Nucleus accumbens (tissue), 56 donors: ENCODE measurements at places on chromosomes 5 and 9.

DNA sequence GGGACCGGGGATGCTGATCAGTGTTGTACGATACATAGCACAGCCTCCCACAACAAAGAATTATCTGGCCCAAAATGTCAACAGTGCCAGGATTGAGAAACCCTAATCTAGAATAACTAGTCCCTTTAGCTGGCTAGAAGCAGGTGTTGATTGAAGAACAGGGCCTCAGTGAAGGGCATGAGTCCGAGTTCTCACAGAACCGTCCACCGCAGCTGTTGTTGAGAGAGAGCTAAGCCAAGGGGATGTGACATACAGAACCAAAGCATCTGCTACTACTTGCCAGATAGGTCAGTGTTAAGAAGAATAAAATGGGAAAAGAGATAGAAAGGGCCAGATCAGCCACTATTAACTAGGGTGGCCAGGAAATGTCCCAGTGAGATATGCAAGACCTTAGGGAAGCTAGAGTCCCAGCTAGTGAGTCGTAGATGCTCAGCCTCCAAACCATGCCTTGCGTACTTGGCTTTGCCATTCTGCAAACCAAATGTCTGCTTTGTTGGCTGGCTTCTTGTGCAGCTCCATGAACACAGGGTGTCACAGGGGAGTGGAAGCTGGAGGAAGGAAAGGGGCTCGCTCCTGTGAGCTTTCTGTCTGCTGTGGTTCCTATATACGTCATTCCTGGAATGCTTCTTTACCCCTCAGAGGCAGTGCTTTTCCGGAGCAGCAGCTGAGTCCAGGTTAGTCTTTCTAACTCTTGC, 68.9 kb downstream of the FBXO38 start:
- DNase-seq: no peak

- DNase-seq: no peak
Measured at GRCh38 chr5:36628695-36629094, 22.3 kb downstream of the SLC1A3 start.

GRCh38 chr5:58066076-58066475, 393.8 kb downstream of the PLK2 start:
- no peak for DNase-seq

DNA sequence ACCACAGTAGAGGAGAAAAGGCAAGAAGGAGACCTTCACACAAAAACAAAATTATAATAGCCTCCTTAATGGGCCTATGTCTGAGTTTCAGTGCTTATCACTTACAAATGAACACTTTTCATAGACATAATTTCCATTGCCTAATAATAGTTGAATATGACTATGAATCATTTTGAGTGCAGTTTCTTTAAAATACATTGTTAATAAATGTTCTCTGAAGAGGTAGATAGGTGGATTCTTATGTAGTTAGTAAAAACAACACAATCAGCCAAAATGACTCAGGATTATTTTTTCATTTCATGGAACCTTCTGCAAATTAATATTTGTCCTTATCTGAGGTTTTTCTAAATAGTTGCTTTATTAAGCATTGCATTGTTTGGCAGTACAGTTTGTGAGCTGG, 45.6 kb downstream of the DAPK1 start:
- no peak for DNase-seq

- no peak for DNase-seq
Measured at GRCh38 chr5:85549836-85550599, 1067.7 kb upstream of the COX7C start.

GRCh38 chr9:107636571-107637381, 147.2 kb upstream of the KLF4 start:
- no peak for DNase-seq

DNA sequence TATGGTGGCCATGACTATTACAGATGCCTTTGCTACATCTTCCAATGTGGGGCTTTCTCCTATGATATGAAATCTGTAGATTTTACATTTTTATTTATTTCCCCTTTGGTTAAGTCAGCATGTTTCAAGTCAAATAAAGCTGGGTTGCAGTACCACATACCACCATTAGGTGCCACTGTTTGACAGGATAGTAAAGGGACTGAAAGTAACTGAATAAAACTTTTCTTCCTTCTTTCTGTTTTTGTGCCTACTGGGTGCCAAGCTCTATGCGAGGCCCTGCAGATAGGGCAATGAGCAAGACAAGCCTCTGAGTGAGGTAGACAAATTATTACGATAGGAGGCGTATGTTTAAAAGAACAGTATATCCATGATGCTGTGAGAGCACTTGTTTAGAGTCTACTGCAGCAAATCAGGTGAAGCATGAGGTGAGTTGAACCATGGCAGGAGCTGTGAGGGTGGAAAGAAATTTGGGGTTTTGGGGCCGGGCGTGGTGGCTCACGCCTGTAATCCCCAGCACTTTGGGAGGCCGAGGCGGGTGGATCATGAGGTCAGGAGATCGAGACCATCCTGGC, 64.8 kb downstream of the GDNF start:
- DNase-seq: no peak

- no peak for DNase-seq
Measured at GRCh38 chr5:114297915-114298314, 64.0 kb upstream of the KCNN2 start.

DNA sequence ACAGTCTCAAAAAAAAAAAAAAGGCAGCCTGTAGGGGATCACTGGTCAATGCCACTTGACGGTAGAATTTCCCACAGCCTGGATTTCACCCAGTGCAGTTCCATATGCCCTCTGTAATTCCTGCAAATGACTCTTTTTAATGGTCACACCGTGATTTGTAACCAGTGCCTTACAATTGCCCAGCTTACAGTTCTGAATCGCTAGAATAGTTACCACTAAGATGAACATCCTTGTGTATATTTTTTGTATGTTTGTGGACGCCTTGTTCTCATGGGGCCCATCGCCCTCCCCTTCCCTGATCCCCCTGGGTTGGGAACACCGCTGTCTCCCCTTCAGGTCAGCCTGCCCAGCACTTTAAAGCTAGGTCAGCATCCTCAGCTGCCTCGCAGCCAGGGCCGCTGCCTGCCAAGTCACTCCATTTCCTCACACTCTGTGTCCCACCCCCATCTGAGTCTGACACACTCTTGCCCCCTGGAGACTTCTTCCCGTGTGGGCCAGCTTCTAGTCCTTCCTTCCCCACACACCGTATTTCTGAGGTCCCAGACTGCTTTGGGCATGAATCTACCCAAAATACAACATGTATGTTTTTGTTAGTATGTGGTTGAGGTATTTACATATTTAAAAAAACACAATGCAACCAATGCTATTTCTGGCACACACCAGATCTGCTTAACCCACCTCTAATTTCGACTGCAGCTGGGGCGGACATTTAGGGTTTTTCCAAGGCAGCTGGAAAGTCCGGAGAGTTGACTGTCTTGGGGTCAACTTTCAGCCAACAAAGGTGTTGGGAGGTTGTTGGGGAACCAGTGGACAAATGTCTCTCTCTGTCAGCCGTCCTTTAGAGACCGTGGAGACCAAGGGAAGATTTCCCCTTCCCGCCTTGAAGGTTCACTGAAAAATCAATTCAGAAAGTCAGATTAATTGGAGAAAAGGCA, 120.5 kb upstream of the NEK6 start:
- no peak for DNase-seq

GRCh38 chr9:69455311-69455710, 130.3 kb downstream of the ENTREP1 start:
- no peak for DNase-seq

- no peak for DNase-seq
Measured at GRCh38 chr5:35308421-35308820, 78.1 kb upstream of the PRLR start.

DNA sequence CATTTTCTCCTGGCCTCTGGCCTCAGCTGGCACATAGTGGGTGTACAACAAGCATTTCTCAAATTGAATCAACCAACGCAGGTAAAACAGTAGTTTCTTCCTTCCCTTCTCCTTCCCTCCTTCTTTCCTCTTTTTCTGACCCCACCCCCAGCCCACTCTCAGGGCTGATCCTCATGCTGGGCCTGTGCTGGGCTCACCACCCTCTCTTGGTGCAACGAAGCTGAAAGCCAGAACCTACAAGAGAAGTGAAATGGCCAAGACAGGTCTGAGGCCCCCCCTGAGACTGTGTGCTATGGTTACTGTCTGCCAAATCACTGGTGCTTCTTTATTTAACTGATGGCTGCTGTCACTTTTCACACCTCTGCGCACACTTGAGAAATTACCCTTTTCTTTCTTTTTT, 53.0 kb upstream of the BOD1 start:
- no peak for DNase-seq

- no peak for DNase-seq
Measured at GRCh38 chr9:5708414-5708813, 79.5 kb downstream of the RIC1 start.

DNA sequence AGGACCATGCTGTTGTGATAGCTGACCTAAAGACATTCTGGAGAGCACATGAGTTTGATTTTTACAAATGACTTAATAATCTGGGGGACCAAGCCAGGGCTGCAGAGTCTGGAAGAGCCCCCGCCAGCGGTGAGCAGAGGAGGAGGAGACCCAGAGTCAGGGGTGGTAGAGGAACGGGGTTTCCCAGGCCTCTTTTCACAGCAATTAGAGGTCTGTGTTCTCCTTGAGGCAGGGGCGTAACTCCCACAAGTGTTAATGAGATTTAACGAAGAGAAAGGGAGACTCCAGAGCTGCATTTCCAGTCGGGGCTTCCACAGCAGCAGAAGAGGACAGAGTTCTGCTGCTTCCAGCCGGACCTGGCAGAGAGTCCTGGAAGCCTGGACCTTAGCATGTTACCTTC, 137.9 kb upstream of the SLC24A2 start:
- DNase-seq: no peak

DNA sequence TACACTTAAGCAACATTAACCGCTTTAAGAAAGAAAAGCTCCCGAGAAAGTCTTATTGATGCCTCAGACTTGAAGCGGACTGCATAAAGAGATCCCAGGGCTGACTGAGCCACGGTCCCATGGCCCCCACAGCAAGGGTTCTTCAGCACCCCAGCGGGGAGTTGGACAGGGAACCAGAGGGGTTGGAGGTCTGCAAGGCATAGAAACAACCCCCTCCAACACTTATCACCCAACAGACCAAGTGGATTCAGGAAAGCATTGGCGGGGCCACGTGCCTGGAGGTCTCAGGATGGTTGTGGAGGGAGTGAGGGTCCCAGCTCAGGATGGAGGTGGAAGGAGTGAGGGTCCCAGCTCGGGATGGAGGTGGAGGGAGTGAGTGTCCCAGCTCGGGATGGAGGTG, 143.7 kb upstream of the IRX2 start:
- DNase-seq: no peak

DNA sequence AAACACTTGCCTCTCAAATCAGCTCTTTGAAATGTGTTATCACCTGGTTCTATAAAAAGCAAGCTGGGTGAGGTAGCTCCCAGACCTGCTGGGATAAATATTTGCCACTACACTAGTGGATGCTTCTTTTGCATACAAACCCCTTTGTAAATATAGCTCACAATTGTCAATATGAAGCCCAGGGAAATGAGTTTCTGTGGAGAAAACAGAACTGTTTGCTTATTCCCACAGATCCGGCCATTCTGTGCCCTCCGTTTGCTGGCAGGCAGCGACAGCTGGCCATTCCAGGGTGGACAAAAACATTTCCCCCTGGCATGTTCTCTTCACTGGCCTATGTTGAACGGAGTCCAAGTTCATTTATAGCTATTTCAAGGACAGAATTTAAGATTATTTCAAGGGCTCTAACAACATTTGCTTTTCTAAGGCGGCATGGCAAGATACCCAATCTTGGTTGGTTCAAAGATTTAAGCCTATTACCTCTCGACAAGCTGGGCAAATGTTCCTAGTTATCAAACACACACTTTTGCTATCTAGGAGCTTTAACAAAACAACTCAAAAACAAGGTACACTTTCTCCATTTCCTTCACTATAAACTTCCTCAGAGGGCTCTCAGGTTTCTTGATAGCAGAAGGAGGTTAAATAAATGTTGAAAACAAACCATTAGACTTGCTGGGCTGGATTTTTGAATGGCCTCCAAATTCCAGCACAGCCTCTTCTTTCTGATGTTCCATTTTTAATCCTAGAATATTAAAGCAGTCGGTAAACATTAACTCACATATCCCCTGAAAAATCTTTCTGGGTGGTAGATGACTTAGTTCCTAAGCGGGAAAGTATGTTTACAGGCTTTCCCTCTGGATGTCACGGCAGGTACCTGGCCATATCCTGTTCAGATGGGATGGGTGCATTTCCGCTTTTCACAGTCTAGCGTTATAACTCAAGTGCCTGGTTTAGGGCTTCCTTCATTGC, 332.3 kb downstream of the PLK2 start:
- DNase-seq: no peak

GRCh38 chr9:71270554-71270953, 149.1 kb upstream of the TRPM3 start:
- no peak for DNase-seq

DNA sequence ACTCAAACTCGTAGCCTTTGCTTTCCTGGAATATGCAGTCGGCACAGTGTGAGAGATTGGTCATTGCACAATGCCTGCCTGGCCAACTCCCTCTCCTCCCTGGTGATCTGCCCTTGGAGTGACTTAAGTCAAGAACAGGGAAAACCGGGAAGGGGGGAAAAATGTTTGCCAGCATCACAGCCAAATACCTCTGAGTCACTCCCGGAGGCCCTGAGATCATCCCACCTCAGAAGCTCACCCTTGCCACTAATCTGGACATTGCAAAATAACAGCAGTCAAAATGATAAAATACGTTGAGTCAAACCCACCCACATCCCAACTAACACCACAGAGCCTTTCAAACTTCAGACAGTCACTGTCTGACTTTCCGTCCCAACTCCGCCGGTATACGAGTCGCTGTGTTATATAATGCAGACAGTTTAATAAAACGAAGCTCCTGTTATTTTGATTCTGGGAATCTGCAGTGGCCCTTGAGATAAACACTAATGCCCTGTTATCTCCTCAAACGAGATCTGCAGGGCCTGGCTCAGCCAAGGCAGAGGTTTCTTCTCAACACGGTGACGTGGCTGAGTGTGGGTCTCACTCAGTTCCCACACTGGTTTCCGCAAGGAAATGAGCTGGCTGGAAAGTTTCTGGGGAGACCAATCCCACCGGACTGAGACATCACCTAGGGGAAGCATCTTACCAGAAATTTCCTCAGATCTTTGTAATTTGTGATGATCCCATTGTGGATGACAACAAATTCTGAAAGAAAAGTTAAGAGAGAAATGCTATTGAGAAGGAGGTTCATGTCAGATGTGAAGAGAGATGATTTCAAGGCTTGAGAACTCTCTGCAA, 22.1 kb downstream of the GFPT2 start:
- DNase-seq: no peak

DNA sequence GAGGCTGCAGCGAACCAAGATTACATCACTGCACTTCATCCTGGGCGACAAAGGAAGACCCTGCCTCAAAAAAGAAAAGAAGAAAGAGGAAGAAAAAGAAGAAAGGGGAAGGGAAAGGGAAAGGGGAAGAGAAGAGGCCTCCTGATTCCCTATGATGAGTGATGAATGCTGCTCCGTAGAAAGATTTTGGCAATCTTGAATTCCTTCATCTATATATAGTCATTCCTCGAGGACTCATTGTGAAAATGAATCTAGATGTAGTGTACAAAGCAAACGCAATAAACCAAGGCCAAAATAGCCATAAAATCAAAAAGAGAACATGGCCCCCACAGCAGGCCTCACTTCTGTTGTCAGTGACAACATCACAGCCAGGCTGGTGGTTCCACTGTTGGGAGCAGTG, 218.0 kb downstream of the DCP2 start:
- DNase-seq: no peak

- no peak for DNase-seq
Measured at GRCh38 chr5:19694949-19695611, 292.9 kb downstream of the CDH18 start.
